ENCODE measurements at places on chromosomes 13 and 19.

GRCh38 chr13:105937451-105937850 is 598.0 kb downstream of the EFNB2 start:
- DNase-seq = no peak

GRCh38 chr13:34886987-34887386 is 55.1 kb upstream of the NBEA start:
- no peak for DNase-seq

DNA sequence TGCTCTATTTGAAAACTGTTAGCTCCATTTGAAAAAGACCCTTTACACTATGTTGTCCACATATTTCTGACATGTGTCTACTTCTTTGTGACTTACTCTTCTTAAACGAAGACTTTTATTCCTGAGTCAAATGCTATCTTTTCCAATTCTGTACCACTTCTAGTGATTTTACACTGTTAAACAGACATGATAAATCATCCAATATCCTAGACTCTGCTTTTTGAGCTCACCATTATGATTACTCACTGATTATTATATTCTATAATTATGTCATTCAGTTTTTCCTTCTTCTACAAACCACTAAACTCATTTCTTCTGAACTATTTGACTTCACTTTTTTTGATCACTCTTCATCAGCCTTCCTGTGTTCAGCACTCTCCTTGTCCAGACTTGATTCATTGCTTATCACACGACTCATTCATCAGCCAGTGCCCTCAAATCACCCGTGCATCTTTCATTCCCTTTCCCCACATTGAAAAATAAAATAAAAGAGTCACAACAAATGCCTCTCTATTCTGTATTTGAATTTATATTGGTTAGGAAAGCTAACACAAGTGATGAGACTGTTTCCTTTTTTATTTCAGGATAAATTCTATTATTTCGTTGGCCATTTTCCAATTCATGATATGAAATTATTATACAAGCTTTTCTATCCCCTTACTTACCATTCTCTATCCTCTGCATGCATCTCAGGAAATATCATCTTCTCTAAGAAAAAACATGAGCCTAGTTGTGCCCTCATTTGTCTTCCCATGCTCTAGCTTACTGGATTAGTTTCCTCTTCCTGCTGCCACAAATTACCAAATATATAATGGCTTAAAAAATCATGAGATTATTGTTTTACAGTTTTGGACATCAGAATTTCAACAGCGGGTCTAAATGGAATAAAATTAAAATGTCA is 1482.1 kb upstream of the MIR17HG start:
- DNase-seq = no peak

DNA sequence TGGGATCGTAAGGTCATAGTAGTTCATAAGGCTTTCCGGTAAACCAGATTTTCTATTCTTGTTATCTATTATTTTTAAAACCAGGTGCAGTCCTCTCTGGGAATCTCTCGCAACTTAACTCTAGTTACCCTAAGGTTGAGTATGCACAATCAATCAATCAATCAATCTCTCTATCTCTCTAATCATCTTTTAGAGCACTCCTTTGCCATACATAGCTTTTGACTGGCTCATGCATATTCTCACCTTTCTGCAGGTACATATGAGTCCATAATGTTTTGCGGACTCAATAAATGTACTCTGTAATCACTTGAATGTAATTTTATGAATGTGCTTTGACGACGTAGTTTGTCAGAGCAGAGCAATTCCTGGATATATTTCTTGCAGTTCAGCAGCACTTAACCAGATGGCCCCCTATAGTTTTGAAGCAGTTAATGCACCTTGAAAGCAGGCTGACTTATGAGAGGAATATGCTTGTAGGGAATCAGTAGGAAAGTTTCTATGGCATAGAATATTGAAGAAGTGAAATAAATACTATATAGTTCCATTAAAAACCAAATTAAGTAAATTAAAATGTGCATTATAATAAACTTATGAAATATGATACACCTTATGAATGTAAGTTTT is 524.7 kb downstream of the GPC5 start:
- DNase-seq = no peak

DNA sequence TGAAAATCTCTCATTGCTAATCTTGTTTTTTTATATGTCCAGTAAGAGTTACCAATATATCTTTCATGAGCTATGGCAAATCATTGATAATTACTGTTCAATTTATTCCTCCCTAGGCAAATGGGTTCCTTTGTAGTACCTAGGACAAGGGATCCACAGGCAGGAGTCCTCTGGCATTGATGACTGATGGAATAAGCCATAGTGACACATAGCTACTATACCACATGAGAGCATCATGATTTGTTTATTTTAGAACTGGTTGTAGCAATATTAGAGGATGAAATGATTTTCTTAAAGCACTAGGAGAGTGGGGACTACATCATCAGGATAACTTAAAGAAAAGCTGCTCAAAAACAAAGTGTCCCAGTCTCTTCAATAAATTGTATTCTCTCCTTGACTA is 21.7 kb upstream of the MAB21L1 start:
- no peak for DNase-seq

GRCh38 chr13:78339927-78340326 is 263.4 kb downstream of the POU4F1 start:
- no peak for DNase-seq

DNA sequence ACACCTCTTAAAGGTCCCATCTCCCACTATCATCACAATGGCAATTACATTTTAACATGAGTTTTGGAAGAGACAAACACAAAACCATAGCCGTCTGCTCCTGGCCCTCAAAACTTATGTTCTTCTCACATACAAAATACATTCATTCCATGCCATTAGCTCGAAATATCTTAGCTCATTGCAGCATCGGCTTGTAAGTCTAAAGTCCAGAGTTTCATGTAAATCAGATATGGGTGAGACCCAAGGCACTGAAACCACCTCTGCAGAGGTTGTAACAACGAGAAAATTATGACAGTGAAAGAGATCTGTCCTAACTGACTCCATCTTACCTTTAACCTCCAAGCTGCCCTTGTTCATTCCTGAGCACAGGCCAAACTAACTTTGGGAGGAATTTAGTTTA is 635.0 kb upstream of the SPRY2 start:
- DNase-seq = no peak

DNA sequence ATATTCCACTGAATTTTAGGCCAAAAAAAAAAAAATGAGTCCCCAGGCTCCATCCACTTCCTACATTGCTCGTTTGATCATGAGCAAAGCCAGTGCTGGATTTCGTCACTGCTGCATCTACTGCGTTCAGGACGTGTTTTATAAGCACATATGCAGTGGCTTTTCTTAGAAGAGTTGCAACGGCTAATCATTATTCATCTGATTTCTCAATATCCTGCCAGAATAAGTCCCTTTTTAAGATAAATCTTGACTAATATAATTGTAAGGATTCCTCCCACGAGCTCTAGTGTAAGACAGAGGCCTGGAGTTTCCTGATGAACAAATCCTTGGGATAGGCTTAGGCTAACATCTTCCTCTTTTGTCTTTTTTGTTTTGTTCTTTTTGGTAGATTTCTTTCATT is 19.5 kb downstream of the FAM124A start:
- DNase-seq = no peak

GRCh38 chr19:47095476-47096099 is 18.0 kb downstream of the ZC3H4 start:
- no peak for DNase-seq

DNA sequence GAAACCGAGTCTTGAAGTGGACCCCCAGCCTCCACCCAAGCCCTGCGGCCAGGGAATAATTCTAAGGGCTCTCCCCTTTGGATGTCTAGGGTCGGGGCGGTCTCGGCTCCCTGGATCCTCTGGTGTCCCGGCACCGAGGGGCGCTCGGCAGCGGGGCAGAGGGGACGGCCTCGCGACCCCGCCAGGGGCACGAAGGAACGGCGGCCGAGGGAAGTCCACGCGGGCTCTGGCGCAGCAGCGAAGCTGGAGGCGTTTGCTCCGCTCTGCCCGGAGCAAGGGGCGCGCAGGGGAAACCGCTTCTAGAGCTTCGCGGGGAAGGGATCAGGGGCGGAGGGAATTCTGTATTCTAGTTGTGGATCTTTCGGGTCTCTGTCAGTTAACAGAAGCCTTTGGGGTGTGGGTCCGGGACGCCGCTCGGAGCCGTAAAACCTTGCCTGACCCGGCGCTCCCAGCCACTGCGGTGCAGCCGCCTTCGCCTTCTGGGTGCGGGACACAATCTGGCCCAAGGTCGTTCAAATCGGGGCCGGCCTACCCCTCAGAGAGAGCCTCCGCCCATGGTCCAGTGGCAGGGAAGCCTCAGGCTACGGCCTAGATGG is 118.2 kb downstream of the KCNRG start:
- no peak for DNase-seq

DNA sequence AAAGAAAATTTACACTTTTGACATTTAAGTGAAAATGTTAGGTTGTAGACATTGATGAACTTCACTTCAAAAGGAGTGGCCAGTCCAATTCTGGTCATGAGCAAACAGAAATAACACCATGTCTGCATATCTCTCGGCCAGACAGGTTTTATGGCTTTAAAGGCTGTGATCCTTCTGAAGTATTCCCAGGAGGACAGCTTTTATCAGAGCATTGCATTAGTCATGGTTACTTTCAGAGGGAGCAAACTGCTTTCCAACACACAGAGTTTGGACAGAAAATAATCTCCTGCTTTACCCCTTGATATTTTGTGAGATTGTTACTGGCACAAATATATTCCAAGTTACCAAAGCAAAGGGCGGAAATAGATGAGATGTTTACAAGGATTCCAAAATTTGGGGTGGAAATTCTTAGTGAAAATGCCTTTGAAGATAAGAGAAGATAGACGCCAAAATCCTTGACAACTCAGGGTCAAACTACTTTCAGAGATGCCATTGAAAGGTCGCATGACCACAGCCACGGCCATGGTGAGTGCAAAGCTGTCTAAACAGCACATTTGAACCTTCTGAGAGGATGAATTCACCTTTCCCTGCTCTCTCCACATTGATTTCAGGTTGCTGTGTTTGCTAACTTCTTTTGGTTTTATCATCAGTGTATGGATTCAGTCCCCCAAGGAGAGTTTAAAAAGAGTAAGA is 584.5 kb upstream of the SGCG start:
- DNase-seq = no peak

DNA sequence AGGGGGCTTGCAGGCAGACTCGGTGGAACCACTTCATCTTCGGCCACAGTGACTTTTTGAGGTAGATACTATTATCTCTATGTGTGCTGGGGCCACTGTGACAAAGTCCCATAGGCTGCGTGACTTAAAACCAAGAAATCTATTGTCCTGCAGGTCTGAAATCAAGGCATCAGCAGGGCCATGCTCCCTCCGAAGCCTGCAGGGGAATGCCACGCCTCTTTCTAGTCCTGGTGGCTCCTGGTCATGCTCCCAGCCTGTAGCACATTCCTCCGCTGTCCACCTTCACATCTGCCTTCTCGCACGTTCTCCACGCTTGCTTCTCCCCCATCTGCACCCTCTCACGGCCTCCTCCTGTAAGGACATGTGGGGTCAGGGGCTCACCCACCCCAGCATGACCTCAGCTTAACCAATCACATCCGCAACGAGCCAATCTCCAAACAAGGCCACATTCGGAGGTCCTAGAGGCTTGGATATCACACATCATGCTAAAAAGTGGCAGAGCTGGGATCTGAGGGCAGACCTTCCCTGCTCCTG is 21.0 kb upstream of the RAB20 start:
- DNase-seq = no peak

DNA sequence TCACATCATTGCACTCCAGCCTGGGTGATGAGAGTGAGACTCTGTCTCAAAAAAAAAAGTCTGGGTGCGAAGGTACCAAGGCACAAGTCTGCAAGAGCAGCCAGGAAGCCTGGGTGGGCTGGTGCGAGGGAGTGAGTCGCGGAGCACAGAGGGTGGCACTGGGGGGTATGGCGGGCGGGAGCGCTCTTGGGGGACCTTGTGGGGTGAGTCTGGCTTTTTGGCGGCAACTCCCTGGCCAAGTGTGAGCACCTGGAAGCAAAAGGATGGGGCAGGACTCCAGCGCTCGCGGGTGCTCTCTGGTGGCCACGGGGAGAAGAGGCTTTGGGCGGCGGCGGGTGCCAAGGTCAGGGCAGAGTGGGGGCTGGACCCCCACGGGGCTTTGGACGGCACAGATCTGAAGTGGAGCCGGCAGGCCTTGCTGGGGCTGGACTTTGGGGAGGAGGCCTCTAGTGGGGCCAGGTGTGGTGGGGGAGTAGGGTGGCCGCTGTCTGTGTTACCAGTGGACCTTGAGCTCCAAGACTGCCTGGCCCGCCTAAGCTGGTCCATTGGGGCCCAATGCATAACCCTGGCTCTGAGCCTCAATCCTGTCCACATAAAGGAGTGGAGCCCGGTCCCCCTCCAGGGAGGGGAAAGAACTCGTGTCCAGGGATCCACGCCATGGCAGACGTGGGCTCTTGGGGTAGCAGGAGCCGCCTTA is 1.6 kb downstream of the P2RY11 start:
- no peak for DNase-seq

- DNase-seq = no peak
Measured at GRCh38 chr19:50717891-50718254, 1.7 kb downstream of the SHANK1 start.

GRCh38 chr19:50835103-50835784 is 1.9 kb upstream of the KLK15 start:
- DNase-seq = no peak

DNA sequence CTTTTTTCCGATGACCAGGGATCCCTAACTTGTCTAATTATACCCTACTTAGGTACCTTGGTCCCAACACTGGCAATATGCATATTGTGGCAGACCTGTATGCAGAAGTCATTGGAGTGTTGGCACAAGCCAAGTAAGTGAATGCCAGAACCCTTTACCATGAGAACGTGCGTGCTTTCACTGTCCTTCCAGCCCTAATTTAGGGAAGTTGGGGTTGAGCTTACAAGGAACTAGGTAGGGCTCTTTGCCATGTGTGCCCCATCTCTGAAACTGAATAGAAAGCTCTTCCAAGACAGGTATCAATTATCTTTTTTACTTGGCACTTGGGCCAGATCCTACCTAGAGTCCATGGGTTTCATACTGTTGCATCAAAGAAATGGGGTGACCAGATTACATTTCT is 93.2 kb downstream of the FRY start:
- no peak for DNase-seq

DNA sequence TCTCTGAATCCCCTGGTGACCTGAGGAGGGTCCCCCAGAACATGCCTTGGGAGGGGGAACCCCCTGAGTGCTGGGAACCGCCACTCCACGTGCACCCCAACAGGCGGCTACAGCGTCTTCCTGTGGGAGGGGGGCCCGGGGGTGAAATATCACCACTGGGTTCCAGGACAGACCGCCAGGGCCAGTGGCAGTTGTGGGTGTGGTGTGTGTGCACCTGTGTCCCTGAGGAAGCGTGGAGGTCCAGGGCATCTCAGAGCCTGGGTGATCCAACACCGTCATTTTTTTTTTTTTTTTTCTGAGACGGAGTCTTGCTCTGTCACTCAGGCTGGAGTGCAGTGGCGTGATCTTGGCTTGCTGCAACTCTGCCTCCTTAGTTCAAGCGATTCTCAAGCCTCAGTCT is 4.2 kb downstream of the ADGRE5 start:
- DNase-seq = no peak

Data from fibroblast of skin of left biceps (primary cell).